ENCODE measurements at places on chromosomes 5 and 9. TPM values are rescaled to one million over a fixed set of nuclear protein-coding genes. Genes with fewer than 3 reads are reported as not detected.

DNA sequence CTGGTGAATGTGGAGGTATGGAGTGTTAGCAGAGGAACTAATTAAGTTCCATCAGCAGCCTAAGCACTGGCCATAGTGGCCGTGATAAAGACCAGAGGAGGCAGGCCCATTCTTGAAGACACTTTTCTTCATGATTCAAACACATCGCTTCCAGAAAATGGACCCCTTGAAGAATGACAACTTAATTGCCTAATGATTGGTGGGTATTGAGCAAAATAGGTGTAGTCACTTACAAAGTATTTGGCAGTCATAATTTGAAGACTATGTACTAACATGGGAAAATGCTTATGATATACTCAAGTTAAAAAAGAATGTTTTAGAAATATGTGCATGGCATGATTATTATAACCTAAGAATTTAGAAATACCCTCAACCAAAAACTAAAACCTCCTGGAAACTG, 44.8 kb downstream of the MEGF10 start:
- no peaks in the 10 kb centered on the region for H3K4me1 ChIP-seq
- H3K4me3 ChIP-seq = no peak overlapping the region
- DNase-seq = no peak
- H3K36me3 ChIP-seq = no peaks in the 10 kb centered on the region
- no peak overlapping the region for H3K27ac ChIP-seq
- peaks cover 4% of the 10 kb centered on the region for H3K27me3 ChIP-seq

GRCh38 chr5:169778622-169779596, 141.8 kb downstream of the DOCK2 start:
- no peak overlapping the region for H3K4me3 ChIP-seq
- H3K4me1 ChIP-seq = no peaks in the 10 kb centered on the region
- H3K27me3 ChIP-seq = no peaks in the 10 kb centered on the region
- no peak for DNase-seq
- no peaks in the 10 kb centered on the region for H3K36me3 ChIP-seq

- H3K27me3 ChIP-seq = no peaks in the 10 kb centered on the region
- H3K36me3 ChIP-seq = no peaks in the 10 kb centered on the region
- H3K4me1 ChIP-seq = no peaks in the 10 kb centered on the region
- no peak overlapping the region for H3K27ac ChIP-seq
- DNase-seq = no peak
Measured at GRCh38 chr5:87541033-87541432, 128.3 kb upstream of the CCNH start.

- no peak overlapping the region for H3K27ac ChIP-seq
- no peak for DNase-seq
- no peak overlapping the region for H3K4me3 ChIP-seq
- H3K27me3 ChIP-seq = no peaks in the 10 kb centered on the region
- peaks cover 31% of the 10 kb centered on the region for H3K4me1 ChIP-seq
- H3K36me3 ChIP-seq = no peaks in the 10 kb centered on the region
Measured at GRCh38 chr5:140169410-140169809, 5.6 kb upstream of the CYSTM1 start.

DNA sequence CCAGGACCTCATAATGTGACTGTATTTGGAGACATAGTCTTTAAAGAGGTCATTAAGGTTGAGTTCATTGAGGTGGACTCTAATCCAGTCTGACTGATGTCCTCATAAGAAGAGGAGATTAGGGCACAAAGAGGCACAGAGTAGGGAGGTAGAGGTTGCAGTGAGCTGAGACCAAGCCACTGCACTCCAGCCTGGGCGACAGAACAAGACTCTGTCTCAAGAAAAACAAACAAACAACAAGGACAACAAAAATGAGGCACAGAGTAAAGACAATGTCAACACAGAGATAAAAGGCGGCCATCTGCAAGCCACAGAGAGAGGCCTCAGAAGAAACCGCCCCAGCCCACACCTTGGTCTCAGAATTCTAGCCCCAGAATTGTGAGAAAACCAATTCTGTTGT, 17.0 kb upstream of the TDRD7 start:
- DNase-seq = no peak
- no peaks in the 10 kb centered on the region for H3K36me3 ChIP-seq
- H3K27ac ChIP-seq = no peak overlapping the region
- H3K27me3 ChIP-seq = no peaks in the 10 kb centered on the region

The CCDC171 gene
- total RNA-seq = 2.9 TPM

The SPATA6L gene
- 16.3 TPM for total RNA-seq

The SYNPO gene
- 90.6 TPM for total RNA-seq

GRCh38 chr5:173878224-173878967, 9.8 kb upstream of the CPEB4 start:
- no peaks in the 10 kb centered on the region for H3K27me3 ChIP-seq
- H3K27ac ChIP-seq = no peak overlapping the region
- peaks cover 13% of the 10 kb centered on the region for H3K4me1 ChIP-seq
- H3K36me3 ChIP-seq = no peaks in the 10 kb centered on the region
- no peak overlapping the region for H3K4me3 ChIP-seq

DNA sequence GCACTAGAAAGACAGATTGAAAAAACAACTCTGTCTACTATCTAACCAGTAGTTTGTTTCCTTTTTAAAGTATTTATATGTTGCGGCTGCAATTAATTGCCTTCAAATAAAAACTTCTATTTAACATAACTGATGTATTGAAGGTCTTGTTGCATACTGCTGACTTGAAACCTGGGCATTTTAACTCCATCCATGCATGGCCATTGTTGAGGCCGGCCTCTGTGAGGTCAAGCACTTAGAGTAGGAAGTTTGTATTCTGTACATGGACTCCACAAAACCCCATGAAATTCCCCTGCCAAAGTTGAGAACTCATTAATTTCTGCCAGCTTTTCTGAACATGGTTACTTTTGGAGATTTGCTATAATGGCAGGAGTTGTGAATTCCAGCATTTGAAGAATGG, 150.6 kb downstream of the GAS1 start:
- peaks cover 10% of the 10 kb centered on the region for H3K4me1 ChIP-seq
- H3K4me3 ChIP-seq = no peak overlapping the region
- no peaks in the 10 kb centered on the region for H3K36me3 ChIP-seq
- peaks cover 27% of the 10 kb centered on the region for H3K27me3 ChIP-seq
- no peak for DNase-seq
- H3K27ac ChIP-seq = no peak overlapping the region

DNA sequence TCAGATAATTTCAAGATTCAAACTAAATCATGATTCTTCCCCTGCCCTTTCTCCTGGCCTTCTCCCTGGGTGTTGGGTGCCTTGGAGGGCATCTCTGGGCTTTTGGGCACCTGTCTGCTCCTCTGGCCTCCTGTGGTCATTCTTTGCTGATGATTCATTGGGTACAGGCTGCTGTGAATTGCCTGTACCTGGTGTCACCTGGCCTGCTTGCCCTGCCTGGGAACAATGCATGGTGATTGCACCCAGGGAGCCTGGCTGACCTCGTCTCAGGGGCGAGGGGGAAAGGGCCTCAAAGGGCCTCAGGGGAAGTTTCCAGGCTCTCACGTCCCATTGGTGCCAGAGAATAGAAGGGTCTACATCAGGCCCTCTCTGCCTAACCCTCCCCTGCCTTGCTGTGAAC, 20.1 kb upstream of the CKMT2 start:
- H3K27me3 ChIP-seq = no peaks in the 10 kb centered on the region
- no peak overlapping the region for H3K27ac ChIP-seq
- H3K4me1 ChIP-seq = no peaks in the 10 kb centered on the region
- no peaks in the 10 kb centered on the region for H3K36me3 ChIP-seq

DNA sequence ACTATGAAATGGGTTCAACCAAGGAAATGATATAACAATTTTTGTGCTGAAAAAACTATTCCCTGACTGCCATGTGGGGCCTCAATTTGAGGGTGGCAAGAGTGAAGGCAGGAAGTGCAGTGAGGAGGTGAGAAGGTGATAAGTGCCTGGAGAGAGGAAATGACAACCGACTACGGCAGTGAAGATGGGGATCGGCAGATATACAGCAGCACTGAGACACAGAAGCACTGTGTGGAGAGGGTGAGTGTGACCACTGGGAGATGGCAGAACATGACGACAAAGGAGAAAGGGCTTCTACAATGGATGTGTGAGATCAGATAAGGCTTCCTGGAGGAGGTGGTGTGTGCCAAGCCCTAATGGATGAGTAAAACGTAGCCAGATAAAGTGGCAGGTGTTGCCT, 271.8 kb downstream of the TRIM32 start:
- DNase-seq = no peak
- H3K4me1 ChIP-seq = no peaks in the 10 kb centered on the region
- H3K36me3 ChIP-seq = no peaks in the 10 kb centered on the region
- no peak overlapping the region for H3K27ac ChIP-seq
- no peaks in the 10 kb centered on the region for H3K27me3 ChIP-seq

DNA sequence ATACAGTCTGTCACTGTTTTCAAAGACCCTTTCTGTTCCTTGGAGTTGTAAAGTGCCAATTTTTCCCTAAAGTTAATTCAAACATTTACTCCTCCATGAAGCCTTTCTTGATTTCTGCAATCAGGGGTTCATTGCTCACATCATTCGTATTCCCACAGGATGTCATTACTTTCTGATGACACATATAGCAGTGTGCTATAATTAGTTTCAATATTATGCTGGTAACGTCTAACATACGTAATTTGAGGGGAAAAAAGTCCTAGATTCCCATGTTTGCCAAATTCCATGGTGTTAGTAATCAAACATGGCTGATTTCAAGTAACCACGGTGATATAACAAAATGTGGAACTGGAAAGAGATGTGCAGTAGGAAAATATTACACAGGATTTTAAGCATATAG, 468.2 kb upstream of the MEF2C start:
- no peak for DNase-seq
- H3K27ac ChIP-seq = no peak overlapping the region
- H3K27me3 ChIP-seq = no peaks in the 10 kb centered on the region
- no peak overlapping the region for H3K4me3 ChIP-seq
- H3K36me3 ChIP-seq = no peaks in the 10 kb centered on the region

DNA sequence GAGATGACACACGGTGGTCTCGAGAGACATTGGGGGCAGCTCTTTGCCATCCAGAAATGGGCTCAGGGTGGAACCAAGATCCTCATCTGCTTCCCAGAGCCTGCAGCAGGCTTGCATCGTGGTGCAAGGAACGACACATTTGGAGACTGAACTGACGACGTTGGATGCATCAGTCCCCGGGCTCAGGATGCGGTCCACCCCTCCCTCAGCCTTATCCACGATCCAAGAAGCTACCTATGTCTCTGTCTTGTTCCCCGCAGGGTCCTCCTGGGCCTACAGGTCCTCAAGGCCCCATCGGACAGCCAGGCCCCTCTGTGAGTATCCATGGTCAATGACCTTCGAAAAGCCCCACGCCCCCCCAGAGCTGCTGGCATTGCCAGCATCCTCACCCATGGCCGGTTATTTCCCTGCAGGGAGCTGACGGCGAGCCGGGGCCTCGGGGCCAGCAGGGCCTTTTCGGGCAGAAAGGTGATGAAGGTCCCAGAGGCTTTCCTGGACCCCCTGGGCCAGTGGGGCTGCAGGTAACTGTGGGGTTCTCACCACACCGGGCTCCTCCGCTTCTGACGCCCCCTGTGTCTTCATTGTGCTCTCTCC, 69.4 kb upstream of the FCN2 start:
- H3K4me1 ChIP-seq = no peaks in the 10 kb centered on the region
- H3K27me3 ChIP-seq = no peaks in the 10 kb centered on the region
- no peak overlapping the region for H3K27ac ChIP-seq

DNA sequence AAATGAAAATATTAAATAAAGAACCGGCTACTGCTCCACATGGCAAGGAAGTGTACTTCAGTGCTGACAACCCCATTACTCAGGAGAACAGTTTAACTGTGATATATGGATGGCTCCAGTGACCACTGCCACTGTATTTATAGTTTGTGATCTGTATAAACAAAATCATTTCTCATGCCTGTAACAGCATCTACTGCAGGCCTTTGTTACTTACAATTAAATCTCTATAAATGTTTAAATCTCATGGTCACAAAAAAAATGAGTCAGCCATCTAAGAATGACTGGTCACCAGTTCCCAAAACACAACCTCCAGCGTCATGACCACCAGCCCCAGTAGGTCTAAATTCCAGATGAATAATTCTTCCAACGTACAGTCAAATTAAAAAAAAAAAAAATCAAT, 24.6 kb downstream of the SERINC5 start:
- H3K4me3 ChIP-seq = no peak overlapping the region
- H3K27ac ChIP-seq = no peak overlapping the region
- no peaks in the 10 kb centered on the region for H3K27me3 ChIP-seq
- peaks cover 6% of the 10 kb centered on the region for H3K4me1 ChIP-seq
- H3K36me3 ChIP-seq = no peaks in the 10 kb centered on the region
- no peak for DNase-seq

DNA sequence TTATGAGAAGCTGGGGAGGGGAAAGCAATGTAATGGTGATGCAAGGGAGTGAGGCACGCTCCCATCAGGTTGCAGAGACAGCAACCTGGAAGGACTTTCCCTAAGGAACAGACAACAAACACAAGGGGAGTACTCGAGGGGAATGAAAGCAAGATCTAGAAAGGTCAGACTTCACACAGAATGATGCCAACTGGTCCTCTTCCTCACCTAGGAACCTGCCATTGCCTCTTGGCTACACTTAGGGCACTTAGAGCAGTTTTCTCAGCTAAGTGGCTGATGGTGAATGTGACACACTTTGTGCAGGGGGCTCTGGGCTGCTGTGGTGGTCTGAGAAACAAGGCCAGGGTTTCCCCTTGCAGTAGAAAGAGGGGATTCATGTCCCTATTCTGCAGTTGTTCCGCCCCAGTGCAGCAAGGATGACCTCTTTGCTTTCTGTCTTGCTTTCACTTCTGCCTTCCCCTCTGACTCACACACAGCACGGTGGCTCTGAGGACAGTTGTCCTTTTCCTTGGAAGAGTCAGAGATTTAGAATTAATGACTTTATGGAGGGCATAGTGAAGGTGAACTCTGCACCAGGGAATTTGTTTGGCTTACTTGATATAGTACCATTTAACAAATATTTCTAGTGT, 394.0 kb upstream of the KLF4 start:
- no peak for DNase-seq
- H3K4me3 ChIP-seq = no peak overlapping the region
- H3K27me3 ChIP-seq = no peaks in the 10 kb centered on the region

DNA sequence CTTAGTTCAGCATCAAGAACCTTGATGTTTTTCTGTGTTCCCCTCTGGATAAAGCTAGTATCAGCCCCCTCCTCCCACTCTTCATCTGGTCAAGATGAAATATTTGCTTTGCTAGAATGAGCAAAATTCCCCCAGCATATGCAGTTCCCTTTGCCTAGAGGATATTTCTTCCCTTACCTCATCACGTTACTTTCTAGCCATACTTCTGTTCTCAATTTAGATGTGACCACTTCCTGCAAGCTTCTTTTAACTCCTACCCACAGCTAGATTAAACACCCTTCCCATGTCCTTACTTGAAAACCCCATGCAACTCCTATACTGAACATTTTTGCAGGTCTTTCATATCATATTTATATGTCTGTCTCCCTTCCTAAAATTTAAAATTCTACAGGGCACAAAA, 178.9 kb upstream of the TUSC1 start:
- no peaks in the 10 kb centered on the region for H3K27me3 ChIP-seq
- no peak for DNase-seq
